Activated T-cell treated with anti-CD3 and anti-CD28 coated beads, Interleukin-2, amount 50 U/mL, for 4 hours (primary cell): ENCODE measurements at places on chromosomes 13 and 19. TPM values are rescaled to one million over a fixed set of nuclear protein-coding genes. Genes with fewer than 3 reads are reported as not detected.

Gene ZNF816
- 4.0 TPM for total RNA-seq

Gene LYPD3
- 1.5 TPM for total RNA-seq

Gene ZNF560
- not detected for total RNA-seq

Gene DAZAP1
- total RNA-seq = 296 TPM

Gene EPS8L1
- total RNA-seq = 1.2 TPM

Gene KLF1
- 0.68 TPM for total RNA-seq

Gene ZNF628
- 12.6 TPM for total RNA-seq

Gene LILRB4
- total RNA-seq = not detected

Gene LCP1
- 631 TPM for total RNA-seq

Gene URAD
- total RNA-seq = not detected
